ENCODE measurements at places on chromosomes 12 and 14. TPM values are rescaled to one million over a fixed set of nuclear protein-coding genes. Genes with fewer than 3 reads are reported as not detected.

DNA sequence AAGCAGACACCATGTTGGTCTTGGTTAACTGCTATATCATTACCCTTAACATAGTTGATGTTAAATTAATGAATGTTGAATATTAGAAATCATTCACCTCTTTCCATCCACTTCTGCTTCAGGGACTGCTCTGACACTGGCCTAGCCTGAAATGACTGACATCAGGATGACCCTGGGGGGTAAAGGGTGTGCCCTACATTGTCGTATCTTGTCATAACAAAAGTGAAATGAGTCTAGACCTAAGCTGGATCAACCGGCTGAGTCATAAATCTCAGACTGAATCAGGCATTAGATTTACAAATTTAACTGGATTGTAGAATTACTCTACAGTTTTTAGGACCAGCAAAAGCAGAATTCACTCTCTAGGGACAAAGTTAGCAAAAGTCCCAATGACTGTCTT is 35.3 kb downstream of the KICS2 start:
- H3K36me3 ChIP-seq = no peaks in the 10 kb centered on the region
- H3K27me3 ChIP-seq = no peaks in the 10 kb centered on the region
- H3K27ac ChIP-seq = no peak overlapping the region
- no peak for DNase-seq
- no peak overlapping the region for H3K4me3 ChIP-seq

- peaks cover 5% of the 10 kb centered on the region for H3K27me3 ChIP-seq
- peaks cover 12% of the 10 kb centered on the region for H3K4me1 ChIP-seq
- H3K36me3 ChIP-seq = no peaks in the 10 kb centered on the region
- no peak overlapping the region for H3K27ac ChIP-seq
- no peak overlapping the region for H3K4me3 ChIP-seq
Measured at GRCh38 chr14:30354439-30354838, 204.5 kb upstream of the G2E3 start.

DNA sequence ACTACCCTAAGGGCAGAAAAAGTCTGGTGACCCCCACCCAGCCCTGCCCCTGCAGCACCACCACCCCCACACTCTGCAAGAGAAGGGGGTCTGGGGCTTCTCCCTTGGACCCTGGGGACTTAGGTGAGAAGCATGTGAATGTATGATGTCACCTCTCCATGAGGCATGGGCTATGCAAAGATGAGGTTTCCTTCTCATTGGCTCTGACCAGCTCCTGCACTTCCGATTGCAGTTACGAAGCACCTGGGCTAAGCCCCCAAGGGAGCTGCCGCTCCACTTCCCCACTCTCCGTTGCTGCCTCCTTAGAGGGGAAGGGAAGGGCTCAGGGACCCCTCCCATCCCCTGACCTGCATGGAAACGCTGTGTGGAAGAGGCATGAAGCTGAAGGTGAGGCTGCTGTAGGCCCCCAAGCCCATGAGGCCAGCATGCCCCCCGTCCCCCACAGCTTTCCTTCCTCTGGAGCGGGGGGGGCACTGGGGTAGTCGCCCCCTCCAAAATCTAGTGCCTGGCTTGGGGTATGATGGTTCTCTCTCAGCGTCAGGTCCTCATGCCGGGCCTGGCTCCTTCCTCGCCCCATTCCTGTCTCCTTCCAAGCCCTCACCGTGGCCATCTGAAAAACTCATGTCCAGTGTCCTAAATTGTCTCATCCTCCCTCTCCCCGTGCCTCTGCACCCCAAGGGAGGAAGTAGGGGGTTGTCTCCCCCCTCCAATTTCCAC is 5.5 kb upstream of the DDX23 start:
- no peak for DNase-seq
- no peak overlapping the region for H3K4me3 ChIP-seq
- no peak overlapping the region for H3K27ac ChIP-seq
- peaks cover 6% of the 10 kb centered on the region for H3K4me1 ChIP-seq

DNA sequence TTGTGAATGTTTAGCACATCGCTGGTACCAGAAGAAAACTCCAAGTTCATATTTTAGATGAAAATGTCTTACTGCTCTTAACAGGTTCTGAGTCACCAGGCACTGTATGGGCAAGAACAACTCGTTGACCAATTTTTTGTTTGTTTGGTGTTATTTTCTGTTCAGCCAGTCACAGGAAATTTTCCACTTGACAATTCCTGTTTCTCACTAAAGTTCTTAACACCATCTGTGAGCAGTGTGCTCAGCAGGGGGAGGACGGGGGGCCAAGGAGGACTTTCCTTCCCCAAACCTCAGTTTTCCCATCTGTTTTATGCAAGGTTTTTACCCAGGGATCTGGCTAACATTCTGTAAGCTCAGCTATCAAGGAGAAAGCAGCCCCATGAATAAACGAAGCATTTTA is 3.0 kb downstream of the NUAK1 start:
- no peaks in the 10 kb centered on the region for H3K36me3 ChIP-seq
- DNase-seq = no peak
- H3K4me1 ChIP-seq = peaks cover 48% of the 10 kb centered on the region
- peaks cover 8% of the 10 kb centered on the region for H3K27me3 ChIP-seq
- H3K4me3 ChIP-seq = no peak overlapping the region
- H3K27ac ChIP-seq = no peak overlapping the region

DNA sequence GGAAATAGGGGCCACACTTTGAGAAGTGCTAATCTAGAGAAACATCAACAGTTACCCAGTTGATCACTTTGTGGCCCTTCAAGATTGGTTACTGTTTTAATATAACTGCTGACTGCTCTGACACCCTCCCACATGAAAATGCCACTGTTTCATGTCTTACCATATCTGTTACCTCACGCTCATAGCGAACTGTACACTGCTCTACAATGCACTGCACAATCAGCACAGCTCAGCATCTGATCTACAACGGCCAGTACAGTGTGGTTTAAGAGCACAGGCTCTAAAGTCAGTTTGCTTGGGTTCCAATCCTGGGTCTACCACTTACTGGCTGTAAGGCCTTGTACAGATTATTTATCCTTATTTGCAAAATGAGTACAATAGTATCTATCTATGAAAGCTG is 39.1 kb downstream of the SPPL3 start:
- peaks cover 2% of the 10 kb centered on the region for H3K36me3 ChIP-seq
- H3K4me1 ChIP-seq = no peaks in the 10 kb centered on the region
- H3K27me3 ChIP-seq = no peaks in the 10 kb centered on the region

- no peak overlapping the region for H3K4me3 ChIP-seq
- H3K36me3 ChIP-seq = no peaks in the 10 kb centered on the region
- no peak overlapping the region for H3K27ac ChIP-seq
- H3K4me1 ChIP-seq = peaks cover 29% of the 10 kb centered on the region
Measured at GRCh38 chr14:87999277-87999676, 5.7 kb upstream of the GPR65 start.

DNA sequence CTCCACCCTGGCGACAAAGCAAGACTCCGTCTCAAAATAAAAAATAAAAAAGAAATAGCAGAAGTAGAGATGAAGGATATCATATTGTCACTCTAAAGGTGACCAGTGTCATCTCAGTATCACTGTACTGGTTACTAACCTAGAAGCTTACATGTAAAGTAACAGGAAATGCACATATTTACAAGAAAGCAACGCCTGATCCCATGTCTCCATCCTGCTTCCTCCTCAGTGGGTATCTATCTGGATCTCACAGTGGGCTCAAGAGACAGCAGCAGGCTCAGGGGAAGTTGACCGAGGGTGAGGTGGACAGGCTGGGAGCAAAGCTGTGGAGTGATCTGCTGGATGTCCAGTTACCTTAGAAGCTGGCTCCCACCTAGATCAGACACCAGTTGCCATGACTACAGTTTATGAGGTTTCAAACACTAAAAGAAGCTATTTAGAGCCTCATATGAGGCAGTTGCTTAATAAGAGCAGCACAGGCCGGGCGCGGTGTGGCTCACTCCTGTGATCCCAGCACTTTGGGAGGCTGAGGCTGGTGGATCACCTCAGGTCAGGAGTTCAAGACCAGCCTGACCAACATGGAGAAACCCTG is 10.5 kb downstream of the MTRFR start:
- H3K4me3 ChIP-seq = no peak overlapping the region
- H3K27me3 ChIP-seq = no peaks in the 10 kb centered on the region
- no peaks in the 10 kb centered on the region for H3K4me1 ChIP-seq
- DNase-seq = no peak

GRCh38 chr12:19895246-19896020 is 456.1 kb downstream of the AEBP2 start:
- H3K4me3 ChIP-seq = no peak overlapping the region
- no peak for DNase-seq
- H3K36me3 ChIP-seq = peaks cover 1% of the 10 kb centered on the region
- no peaks in the 10 kb centered on the region for H3K27me3 ChIP-seq

- DNase-seq = no peak
- no peaks in the 10 kb centered on the region for H3K27me3 ChIP-seq
- H3K4me3 ChIP-seq = no peak overlapping the region
- H3K36me3 ChIP-seq = peaks cover 6% of the 10 kb centered on the region
Measured at GRCh38 chr12:100127766-100128511, 14.7 kb downstream of the BLTP3B start.

DNA sequence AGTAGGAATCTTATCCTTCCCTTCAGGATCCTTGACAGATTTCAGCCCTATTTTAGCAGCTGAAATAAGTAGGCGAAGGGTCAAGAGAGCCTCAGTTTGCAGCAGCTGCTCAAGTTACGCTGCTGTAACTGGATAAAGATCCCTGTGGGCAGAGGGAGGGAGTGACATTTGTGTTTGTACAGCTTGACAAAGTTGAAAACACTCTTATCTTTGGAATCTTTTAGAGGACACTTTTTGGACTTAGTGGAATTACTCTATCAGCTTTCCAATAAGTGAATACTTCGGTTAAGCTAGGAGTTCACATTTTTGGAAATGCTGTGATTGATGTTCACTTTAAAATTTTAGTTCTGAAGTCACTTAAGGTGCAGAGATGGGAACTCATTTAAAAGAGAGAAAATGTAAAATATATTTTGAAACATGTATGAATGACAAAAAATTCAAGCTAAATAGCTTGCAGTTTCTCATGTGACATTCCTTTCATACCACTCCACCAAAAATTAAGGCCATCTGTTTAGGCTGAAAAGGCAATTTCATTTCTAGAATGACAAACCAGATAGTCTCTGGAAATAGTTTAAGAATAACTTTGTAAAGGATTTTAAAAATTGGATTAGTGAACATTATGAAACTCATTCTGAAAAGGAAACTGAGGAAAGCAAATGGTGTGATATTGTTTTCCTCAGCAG is 55.2 kb downstream of the SLC38A4 start:
- no peak overlapping the region for H3K4me3 ChIP-seq
- H3K27ac ChIP-seq = peak overlapping the region; percentile 83
- no peak for DNase-seq
- peaks cover 45% of the 10 kb centered on the region for H3K4me1 ChIP-seq
- H3K36me3 ChIP-seq = no peaks in the 10 kb centered on the region
- H3K27me3 ChIP-seq = no peaks in the 10 kb centered on the region

GRCh38 chr14:95902273-95902826 is 25.7 kb downstream of the TUNAR start:
- H3K4me3 ChIP-seq = no peak overlapping the region
- no peaks in the 10 kb centered on the region for H3K36me3 ChIP-seq

- H3K4me3 ChIP-seq = no peak overlapping the region
- no peak overlapping the region for H3K27ac ChIP-seq
- H3K27me3 ChIP-seq = peaks cover under 1% of the 10 kb centered on the region
- H3K4me1 ChIP-seq = peaks cover 6% of the 10 kb centered on the region
Measured at GRCh38 chr12:65384240-65384639, 105.8 kb downstream of the MSRB3 start.

DNA sequence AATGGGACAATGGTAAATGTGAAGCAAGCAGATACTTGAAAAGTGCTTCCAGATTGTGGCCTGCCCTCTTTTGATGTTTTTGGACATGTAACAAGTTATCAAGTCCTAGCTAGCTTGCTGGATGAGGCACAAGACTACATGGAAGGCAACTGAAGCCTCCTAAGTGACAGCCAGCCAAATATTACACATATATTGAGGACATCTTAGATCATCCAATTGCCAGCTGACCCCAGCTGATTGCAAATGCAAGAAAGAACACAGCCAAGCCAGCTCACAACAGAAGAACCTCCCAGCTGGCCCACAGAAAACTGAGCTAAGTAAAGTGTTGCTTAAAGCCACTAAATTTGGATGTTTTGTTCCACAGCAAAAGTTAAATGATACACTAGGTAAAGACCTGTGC is 156.9 kb downstream of the SRGAP1 start:
- peaks cover 8% of the 10 kb centered on the region for H3K36me3 ChIP-seq
- DNase-seq = no peak
- no peaks in the 10 kb centered on the region for H3K27me3 ChIP-seq
- peaks cover 2% of the 10 kb centered on the region for H3K4me1 ChIP-seq
- no peak overlapping the region for H3K4me3 ChIP-seq
- no peak overlapping the region for H3K27ac ChIP-seq

DNA sequence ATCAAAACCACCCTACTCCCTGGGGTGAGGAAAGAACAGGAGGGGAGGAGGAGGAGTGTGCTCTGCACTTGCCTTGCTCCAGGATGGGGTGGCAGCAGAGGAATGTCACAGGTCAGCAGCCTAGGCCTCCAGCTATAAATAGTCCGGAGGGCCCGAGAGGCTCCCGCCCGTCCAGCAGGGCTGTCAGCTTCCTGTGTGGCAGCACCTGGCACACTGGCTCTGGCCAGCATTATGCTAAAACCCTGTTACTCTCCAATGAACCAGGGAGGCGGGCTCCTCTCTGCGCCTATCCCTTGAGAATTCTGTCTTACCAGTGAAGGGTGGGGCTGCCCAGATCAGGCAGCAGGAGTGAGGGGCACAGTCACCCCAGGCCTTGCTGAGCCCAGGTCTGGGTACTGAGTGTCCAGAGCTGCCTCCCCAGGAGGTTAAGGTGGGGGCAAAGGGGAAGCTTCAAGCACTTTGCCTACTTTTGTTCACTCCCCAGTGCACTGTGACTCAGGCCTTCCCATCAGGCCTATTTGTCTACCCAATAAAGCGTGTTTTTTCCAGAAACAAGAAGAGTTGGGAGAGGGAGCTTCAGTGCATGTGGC is 1.2 kb upstream of the COX14 start:
- H3K4me1 ChIP-seq = peaks cover 16% of the 10 kb centered on the region
- H3K27me3 ChIP-seq = peaks cover 2% of the 10 kb centered on the region
- H3K4me3 ChIP-seq = no peak overlapping the region
- H3K36me3 ChIP-seq = peaks cover 1% of the 10 kb centered on the region
- peak overlapping the region; percentile 51 for H3K27ac ChIP-seq

- no peaks in the 10 kb centered on the region for H3K36me3 ChIP-seq
- no peak overlapping the region for H3K27ac ChIP-seq
- H3K27me3 ChIP-seq = peaks cover 9% of the 10 kb centered on the region
- peaks cover 9% of the 10 kb centered on the region for H3K4me1 ChIP-seq
Measured at GRCh38 chr12:67881565-67881964, 107.7 kb upstream of the IFNG-AS1 start.

The INHBC gene
- total RNA-seq = not detected

The SMIM41 gene
- total RNA-seq = not detected

The CDK2 gene
- 66.9 TPM for total RNA-seq

The SLC6A12 gene
- 3.1 TPM for total RNA-seq

The TSPAN8 gene
- 0.33 TPM for total RNA-seq

The SRRM4 gene
- 2.4 TPM for total RNA-seq

The SLC2A14 gene
- 14.5 TPM for total RNA-seq

The CHGA gene
- 1,495 TPM for total RNA-seq
